ENCODE measurements at places on chromosomes 2 and 18.

GRCh38 chr2:172710584-172711047 lies 25.0 kb upstream of the RAPGEF4 start:
- peak; percentile 13 for DNase-seq

- no peak for DNase-seq
These were observed 26.9 kb downstream of the INPP4A start for GRCh38 chr2:98471402-98472131.

DNA sequence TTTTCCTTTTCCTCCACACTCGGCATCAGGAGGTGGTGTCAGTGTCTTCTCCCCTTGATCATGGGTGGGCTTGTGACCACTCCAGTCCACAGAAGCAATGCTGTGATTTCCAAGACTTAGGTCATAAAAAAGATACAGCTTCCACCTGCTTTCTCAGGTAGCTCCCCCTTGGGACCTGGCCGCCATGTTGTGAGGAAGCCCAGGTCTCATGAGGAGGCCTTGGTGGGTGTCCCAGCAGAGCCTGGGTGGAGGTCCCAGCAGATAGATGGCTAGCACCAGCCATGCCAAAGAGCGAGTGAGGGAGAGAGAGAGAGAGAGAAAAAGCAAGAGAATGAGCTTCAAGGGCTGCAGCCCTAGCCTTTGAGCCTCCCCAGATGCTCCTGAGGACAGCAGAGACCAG lies 16.0 kb downstream of the SLC66A2 start:
- DNase-seq, result no peak

GRCh38 chr2:18373664-18374063 lies 186.8 kb downstream of the RDH14 start:
- DNase-seq, result no peak

DNA sequence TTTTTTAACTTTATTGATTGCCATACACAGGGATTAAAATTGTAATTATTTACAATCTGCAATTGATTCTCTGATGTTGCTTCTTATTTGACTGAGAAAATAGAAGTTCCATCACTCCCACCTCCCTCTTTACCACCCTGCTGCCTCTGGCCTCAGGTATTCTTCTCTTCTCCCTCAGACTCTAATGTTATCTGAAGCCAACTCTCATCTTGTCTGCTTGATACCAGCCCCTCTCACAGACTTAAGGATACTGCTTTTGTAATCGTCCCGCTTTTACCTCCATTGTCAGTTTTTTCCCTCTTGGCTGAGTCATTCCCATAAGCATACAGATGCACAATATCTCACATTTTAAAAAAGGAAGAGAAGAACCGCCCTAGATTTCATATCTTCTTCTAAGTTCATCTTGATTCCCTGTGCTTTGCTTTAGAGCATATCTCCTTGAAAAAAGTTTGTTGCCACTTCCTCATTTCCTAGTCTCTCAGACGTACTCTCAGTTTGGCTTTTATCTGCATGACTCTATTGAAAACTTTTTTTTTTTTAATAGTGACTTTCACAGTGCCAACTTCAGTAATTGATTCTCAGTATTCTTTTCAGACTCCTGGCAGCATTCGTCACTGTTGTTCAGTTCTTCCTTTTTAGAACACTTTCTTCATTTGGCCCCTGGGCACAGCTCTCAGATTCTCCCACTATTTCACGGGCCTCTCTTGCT lies 31.1 kb downstream of the SPAG16 start:
- DNase-seq, result no peak
